HT1080 (cell line): ENCODE measurements at places on chromosomes 1 and 21.

DNA sequence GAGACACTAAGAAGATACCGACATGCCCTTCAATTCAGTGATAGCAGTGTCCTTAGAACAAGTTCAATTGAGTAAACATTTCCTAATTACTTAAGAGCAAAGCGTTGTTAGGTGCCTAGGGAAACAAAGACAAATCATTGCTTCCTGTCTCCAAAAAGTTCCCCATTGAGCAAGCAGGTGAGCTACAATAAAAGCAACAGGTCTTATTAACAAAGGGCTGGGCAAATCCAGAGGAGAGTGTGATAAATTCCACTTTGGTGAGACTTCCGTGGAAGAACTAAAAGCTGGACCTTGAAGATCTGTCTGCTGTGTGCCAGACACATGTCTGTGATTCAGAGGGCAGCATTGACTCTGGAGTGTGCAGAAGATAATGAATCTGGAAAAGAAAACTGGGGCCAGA, 1.9 kb upstream of the TUT4 start:
- DNase-seq, result no peak

DNA sequence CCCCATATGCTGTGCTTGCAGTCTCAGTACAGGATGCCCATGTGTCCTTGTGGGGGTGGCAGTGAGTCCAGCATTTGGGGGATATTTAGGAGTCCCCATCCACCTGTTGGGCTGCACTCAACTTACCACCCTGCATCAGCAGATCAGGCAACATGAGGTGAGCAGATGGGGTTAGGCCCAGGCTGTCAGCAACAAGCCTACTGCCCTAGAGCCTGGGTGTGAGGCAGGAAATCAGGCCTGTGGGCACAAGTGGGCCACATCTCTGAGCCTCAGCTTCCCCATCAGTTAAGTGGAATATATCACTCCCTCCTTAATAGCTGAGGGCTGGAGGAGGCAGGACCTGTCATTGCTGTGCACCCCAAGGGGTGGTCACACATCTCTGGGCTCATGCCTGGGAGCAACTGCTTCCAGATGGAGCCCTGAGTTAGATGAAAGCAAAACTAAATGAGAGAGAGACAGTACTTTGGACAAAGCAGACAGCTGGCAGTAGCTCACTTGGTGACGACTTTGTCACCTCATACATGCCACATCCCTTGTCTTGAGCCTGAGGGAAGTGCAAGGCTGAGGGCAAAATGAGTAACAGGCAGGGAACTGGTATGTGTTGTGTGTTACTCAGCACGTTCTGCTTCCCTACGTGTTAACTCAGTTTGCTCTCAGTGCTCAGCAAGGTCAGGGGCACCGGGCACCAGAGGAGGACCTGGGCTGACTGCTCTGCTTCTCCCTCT, 48.4 kb downstream of the TRIM11 start:
- DNase-seq, result no peak

DNA sequence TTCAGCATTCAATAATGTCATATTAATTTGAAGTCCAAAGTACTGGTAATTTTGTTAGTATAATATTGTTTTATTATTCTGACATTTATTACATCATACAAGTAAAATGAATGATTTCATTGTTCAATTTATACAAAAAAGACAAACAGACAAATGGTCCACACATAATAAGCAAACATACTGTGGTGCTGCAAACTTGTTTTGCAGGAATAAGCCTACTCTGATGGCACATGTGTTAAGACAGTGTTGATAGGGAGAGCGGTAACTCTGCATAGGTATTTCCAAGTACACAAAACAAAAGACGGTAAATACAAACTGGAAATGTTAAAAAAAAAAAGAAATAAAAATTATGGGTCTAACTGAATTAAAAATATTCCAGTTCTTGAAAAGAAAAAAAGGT, 59.7 kb upstream of the DPYD start:
- no peak for DNase-seq

- no peak for DNase-seq
Observed at GRCh38 chr21:27582948-27583430, 616.1 kb upstream of the ADAMTS5 start.

DNA sequence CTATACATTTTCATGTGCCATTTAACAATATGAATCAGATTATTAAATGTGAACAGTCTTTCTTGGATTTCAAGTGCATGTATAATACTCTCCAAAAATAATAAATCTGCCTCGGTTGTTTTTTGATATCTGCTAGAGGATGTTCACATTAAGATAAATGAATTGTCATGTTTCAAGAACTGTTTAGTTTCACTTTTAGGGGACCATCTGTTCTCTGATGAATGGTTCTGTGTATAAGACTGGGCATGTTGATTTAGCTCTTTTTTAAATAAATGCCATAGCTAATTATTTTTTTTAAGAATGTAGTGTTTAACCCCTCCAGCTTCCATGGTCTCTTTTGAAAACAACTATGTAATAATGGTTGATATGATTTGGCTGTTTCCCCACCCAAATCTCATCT, 1245.1 kb upstream of the ADGRL4 start:
- DNase-seq, result no peak

DNA sequence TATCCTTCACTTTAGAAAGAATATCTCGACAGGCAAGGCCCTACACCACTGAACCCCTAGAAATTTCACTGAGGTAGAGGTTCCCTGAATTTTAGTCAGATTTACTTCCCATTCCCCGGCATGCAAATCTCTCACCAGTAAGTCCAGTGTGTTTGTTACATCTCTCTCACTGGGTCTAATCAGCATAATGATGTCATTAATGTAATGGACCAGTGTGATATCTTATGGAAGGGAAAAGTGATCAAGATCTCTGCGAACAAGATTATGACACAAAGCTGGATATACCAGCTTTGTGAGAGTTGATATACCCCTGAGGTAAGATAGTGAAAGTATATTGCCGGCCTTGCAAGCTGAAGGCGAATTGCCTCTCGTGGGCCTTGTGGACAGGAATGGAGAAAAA, 7.9 kb downstream of the RNU11 start:
- DNase-seq, result no peak

- DNase-seq, result no peak
Observed at GRCh38 chr1:209775678-209776077, 8.7 kb downstream of the C1orf74 start.

DNA sequence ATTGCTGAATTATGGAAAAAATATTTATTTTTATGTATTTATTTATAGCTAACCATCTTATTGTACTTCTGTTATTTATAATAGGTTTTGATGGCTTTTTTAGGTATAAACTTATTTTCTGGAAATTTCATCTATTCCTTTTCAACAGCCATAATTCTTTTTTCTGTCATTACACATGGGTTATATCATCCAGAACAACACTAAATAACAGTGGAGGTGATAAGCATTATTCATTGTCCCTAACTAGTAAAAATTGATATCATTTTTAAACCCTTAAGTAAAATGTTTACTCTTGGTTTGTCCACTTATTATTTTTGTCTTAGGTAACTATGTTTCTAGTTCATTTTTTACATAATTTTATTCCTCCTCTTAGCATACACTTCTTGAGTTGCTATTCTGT, 309.1 kb downstream of the USH2A start:
- DNase-seq, result no peak
